ENCODE measurements at places on chromosomes 16 and 17.

DNA sequence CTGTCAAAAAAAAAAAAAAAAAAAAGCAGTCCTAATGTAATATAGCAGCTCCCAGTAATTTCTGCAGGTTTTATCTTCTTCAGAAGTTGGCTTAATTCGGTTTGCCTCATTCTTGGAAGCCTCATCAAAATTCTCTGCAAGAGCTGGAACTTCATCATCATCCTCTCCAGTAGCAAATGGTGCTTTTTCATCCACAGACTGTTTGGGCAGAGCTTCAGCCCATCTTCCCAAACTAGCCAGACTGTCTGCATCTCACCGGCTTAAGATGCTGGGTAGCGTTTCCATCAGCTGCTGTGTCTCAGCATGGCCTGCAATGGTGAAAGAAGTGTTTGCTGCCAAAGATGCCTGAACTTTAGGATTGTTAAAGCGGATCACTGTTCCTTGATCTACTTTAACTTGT lies 112.6 kb downstream of the AIPL1 start:
- no peak for DNase-seq

DNA sequence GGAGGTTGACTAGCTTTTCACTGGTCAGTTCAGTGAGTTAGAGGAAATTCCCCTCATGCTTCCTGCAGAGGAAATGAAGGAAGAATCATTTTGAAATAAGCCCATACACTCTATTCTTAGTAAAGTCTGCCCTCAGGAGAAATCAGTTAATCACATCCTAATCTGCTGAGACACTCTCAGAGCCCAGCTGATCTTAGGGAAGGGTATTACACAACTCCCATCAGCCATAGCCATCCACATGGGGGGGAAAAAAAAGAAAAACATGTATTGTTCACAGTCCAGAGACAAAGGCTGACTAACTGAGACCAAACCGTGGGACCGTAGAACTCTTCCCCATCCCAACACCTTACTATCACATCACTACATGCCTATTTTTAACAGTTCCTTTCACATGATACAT lies 722.3 kb downstream of the CDH8 start:
- DNase-seq: peak; percentile 24

DNA sequence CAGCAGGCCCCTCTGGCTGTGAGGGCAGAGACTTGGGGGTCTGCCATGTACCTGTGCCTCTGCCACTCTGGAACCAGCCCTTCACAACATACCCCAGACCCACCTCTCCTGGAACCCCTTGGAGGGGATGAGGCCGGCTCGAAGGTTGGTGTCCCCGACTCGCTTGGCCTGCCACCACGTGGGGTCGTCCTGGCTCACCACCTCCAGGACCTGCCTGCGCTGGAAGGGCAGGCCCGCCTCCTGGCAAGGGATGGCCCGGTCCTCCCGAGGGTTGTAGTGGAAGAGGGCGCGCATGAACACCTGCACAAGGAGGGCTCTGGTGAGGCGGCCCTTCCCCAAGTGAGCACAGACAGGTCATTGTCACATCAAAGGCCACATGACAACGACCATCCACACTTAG lies 12.2 kb downstream of the MPP3 start:
- DNase-seq: no peak

GRCh38 chr17:66950325-66950724 lies 14.2 kb upstream of the CACNG4 start:
- no peak for DNase-seq

DNA sequence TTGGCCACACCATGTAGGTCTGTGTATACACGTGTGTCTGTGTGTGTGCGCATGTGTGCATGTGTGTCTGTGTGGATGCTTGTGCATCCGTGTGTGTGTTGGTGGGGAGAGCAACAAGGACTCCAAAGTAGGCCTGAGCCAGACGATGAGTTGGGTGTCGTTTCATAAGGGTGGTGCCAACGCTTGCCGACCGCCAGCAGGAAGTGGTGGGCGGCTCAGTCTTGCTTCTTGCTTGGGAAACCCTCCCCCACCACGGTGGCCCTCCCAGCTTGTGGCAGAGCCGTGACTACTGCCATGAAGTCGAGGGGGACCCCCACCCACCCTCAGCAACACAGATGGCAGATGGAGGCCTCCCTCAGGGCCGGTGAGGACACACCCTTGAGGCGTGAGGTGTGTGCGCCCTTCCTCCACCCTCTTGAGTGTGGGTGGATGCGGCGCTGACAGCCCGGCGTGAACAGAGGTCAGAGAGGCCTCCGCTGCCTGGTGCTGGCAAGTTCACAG lies 17.5 kb downstream of the SBK1 start:
- no peak for DNase-seq

DNA sequence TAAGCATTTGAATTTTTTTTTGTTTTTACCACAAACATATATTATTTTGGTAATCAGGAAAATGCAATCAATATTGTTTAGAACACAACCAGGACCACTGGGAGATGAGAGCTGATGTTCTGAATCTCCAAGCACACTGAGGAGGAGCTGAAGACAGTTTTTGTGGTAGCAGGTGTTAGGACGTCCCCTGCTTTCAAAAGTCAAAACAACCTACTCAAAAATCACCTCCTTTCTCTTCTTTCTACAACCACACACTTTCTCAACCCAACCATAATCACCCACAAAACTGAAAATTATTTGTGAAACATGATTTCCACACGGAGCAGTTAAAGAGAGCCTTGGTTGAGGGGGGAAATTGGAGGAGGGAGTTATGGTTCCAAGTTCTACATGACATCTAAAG lies 26.7 kb upstream of the CFAP20 start:
- DNase-seq: no peak

GRCh38 chr17:76906463-76906862 lies 38.3 kb downstream of the MGAT5B start:
- DNase-seq: no peak

DNA sequence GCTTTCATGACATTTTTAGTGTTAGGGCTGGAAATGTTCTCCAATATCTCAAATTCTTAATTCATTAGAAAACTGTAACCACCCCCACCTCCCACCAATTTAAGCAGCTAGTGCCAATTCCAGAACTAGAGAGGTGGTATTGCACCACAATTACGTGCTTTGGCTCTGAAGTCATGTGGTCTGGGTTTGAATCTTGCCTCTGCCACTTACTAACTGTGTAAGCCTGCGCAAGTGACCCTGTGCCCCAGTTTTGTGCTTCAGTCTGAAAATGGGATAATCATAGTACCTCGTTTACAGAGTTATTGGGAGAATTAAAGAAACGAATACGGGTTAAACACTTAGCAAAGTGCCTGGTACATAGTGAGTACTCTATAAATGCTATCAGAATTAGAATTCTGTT lies 14.2 kb upstream of the MPHOSPH6 start:
- no peak for DNase-seq

DNA sequence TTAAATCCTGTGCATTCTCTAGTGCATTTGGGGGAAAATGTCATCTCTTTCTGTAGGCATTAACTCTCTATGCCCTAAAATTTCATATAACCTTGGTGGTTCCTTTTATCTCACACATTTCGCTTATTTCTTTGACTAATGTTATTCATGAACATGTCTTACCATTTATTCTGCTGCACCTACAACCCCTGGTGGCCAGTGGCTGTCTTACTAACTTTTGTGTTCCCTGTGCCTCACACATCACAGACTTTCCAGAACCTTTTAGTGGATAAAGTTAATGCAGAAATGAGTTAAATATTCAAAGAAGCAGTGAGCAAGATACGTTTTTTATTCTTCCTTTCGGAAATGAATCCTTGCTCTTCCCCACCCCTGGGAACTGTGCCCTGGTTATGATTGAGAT lies 111.9 kb downstream of the CDH13 start:
- DNase-seq: no peak

DNA sequence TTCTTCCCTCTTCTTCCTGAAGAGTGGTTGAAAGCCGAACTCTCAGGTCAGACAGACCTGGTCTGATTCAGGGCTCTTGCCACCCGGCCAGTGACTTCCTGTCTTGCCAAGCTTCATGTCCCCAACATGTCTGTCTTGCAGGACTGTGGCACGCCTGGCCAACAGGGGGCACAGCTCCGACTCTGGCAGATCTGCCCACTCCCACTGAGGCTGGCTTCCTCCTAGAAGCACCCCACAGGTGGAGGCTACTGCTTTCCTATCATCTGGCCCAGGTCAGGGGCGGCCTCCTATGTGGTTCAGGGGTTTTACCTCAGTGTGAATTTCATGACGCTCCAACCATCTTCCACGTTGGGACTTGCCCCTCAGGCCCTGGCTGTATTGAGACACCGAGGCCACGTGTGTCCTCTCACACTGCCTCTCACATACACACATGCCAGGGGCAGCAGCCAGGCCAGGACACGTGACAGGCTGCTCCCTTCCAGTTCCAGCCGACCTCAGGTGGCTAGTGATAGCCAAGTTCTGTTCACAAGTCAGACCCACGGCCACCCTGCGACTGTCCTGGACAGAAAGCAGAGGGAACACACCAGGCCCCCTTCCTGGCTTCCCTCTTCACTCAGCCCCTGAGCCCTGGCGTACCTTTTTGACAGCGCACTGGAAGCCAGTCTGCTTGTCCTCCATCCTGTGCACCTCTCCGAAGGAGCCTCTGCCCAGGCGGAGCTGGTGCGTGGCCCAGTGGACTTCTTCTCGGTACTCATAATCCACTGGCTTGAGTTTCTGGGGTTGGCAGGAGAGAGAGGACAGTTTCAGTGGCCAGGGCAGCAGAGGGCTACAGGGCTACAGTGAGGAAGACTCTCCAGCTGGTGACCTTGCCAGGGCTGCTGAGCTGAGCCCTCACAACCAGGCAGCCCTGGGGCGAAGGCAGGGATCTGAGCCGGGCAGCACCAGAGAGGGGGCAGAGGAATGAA lies 22.6 kb upstream of the SPATA32 start:
- no peak for DNase-seq

All from fibroblast of skin of back (primary cell).